Stimulated activated CD8-positive, alpha-beta memory T cell treated with anti-CD3 and anti-CD28 coated beads, Interleukin-2, amount 100 ng/mL, for 1 hour (primary cell): ENCODE measurements at places on chromosomes 2 and 18.

- peak; percentile 24 for DNase-seq
These were observed 28.0 kb downstream of the PNO1 start for GRCh38 chr2:68185541-68186164.

- no peak for DNase-seq
These were observed 7.4 kb downstream of the IL1R2 start for GRCh38 chr2:101998896-101999789.

GRCh38 chr2:159595410-159596046, 20.8 kb downstream of the BAZ2B start:
- DNase-seq: no peak

GRCh38 chr2:226828191-226828590, 7.7 kb upstream of the RHBDD1 start:
- no peak for DNase-seq

GRCh38 chr2:287471-287885, 413 bp downstream of the ALKAL2 start:
- DNase-seq: no peak

DNA sequence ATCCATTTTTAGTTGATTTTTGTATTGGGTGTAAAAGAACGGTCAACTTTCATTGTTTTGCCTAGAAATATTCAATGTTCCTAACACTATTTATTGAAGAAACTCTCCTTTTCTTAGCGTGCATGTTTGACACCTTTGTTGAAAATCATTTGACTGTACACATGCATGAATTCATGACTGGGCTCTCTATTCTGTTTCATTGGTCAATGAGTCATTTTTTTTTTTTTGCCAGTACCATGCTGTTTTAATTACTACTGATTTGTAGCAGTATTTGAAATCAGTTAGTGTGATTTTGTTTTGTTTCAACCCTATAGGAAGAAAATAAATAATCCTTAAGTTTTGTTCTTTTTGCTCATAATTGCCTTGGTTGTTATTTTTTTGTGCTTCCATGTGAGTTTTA, 828.7 kb downstream of the SUCLG1 start:
- no peak for DNase-seq

DNA sequence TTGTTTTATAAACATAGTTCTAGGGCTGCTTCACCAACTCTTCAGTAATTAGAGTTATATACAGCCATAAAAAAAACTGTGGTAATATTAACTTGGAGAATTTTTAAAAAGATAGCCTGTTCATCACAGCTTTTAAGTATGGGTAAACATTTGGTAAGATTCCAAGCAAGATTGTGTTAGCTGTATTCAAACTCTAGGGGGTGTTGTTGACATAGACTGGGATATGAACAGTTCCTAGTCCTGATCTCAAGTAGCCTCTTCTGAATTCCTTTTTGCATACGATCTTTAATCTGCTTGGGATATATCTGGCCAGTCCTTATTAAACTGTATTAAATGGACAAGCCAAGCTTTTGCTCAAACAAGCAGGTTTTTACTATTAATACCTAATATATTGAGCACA, 13.4 kb downstream of the NOP58 start:
- no peak for DNase-seq

GRCh38 chr18:6249170-6249569, 165.5 kb downstream of the L3MBTL4 start:
- no peak for DNase-seq

- DNase-seq: no peak
These were observed 223.5 kb downstream of the NDUFA10 start for GRCh38 chr2:239801404-239802184.

GRCh38 chr2:19868224-19868623, 33.6 kb downstream of the TTC32 start:
- no peak for DNase-seq

- no peak for DNase-seq
These were observed 37.5 kb downstream of the ITGB1BP1 start for GRCh38 chr2:9385841-9386240.

DNA sequence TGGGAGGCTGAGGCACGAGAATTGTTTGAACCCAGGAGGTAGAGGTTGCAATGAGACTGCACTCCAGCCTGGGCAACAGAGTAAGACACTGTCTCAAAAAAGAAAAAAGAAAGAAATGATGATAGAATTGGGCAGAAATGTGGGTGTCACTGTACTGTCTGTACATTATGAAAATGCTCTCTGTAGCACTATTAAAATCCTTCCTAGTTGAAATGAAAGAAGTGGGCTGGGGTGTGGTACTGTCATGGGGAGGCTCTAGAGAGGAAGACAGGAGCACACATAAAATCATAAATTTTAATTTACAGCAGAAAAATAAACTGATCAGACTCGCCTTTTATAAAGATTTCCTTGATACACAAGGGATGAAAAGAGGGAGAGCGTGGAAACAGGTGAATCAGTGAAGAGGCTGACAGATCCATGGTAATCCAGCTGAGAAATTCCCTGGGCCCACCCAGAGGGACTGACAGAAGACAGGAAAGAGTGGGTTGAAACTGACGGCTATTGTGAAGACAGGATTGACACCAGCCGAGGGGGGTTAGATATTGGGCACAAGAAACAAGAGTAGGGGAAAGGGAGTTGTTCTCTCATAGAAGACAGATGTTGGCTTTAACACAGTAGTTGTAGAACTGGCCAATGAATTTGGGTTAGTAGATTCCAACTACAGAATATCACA, 96.4 kb upstream of the ATL2 start:
- DNase-seq: no peak

GRCh38 chr2:166449439-166449838, 44.6 kb downstream of the SCN7A start:
- no peak for DNase-seq

DNA sequence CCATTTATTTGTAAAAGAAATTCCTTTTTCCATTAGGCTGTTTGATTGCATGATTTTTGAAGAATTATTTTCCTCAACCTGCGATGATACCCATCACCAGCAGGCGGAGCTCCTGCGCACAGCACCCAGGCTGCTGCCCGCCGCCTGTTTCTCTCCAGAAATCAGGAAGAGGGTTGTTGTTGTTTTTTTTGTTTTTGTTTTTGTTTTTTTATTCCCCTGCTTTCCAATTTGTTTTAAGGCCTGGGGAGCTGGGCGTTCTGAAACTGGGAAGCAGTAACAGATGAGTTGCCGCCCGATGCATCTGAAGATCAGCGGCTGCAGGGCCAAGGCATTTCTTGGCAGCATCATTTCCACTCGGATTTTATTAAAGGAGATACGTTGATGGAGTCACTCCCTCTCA, 132.1 kb downstream of the MBP start:
- DNase-seq: peak; percentile 18

- DNase-seq: no peak
These were observed 33.7 kb upstream of the NPAS2 start for GRCh38 chr2:100786297-100786658.

DNA sequence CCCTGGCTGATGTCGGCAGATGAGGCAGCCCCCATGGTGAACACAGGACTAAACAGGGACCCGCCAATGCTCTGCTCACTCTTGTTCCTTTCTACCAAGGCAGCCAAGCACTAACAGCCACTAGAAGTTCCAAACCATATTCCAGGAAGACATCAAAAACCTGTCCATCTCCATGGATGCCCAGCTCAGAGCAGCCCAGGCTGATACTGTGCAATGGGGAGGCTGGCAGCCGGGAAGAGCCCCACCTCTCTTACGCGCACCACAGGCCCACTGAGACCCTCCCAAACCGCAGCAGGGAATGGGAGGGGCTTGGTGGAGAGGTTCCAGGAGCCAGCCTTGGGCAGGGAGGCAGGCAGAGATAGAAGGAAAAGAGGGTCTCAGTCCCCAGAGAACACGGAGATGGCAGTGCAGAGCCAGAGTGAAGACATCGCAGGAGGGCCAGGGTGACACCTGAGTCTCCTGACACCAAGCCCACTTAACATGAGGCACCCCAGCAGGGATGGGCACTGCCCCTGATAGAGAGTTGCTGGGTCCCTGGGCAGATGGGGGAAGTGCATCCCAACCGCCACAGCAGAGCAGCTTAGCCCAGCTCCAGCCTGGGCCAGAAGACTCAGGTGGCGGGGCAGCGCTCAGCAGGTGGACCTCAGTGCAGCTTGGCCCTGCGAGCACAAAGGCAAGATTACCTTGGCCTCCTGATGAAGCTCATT, 3.4 kb downstream of the HS6ST1 start:
- no peak for DNase-seq

- no peak for DNase-seq
These were observed 993.1 kb downstream of the TSN start for GRCh38 chr2:122748552-122749011.

DNA sequence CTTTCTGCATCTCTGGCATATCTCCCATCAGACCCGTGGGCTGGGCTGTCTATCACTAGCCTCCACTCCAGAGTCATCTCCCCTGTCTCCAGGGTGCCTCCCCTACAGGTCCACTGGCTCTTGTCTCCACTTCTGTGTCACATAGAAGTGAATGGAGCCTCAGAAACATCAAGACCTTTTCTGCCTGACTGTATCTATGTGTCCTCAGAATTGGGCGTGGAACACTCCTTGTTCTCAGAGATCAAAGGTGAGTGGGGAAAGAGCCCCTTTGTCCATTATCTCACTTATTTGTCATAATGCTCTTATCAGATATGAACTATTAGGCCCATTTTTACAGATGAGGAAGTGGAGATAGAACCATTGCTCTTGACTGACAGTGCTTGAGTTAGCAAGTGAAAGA, 211.0 kb downstream of the CYRIA start:
- DNase-seq: no peak

DNA sequence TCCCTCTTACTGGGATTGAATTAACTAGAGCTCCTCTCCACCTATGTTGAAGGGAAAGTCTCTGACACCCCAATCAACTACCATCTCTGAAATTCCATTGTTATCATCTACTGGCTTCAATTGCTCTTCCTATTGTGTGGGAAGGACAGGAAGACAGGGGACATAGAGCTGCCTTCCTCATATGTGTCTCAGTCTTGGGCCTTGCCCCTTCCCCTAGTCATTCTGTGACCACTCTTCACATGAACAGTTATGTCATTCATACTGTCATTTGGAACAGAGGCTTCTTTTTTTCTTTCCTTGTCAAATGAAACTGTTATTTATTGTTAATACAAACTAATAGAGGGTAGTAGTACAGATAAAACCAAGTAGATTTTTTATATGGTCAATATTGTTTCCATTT, 69.6 kb upstream of the EMILIN2 start:
- no peak for DNase-seq

DNA sequence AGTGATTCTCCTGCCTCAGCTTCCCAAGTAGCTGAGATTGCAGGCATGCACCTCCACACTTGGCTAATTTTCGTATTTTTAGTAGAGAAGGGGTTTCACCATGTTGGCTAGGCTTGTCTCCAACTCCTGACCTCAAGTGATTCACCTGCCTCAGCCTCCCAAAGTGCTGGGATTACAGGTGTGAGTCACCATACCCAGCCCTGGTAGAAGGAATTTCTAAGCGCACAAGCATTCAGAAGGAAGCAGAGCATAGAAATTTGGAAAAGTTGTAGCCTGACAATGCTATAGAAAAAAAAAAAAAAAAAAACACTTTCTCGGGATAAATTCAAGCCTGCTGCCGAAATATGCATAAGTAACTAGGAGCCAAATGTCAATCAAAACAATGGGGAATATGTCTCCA, 249.4 kb downstream of the GRB14 start:
- no peak for DNase-seq

GRCh38 chr2:120334068-120334467, 11.9 kb upstream of the INHBB start:
- no peak for DNase-seq

- DNase-seq: no peak
These were observed 180.7 kb upstream of the ID2 start for GRCh38 chr2:8501061-8501720.

DNA sequence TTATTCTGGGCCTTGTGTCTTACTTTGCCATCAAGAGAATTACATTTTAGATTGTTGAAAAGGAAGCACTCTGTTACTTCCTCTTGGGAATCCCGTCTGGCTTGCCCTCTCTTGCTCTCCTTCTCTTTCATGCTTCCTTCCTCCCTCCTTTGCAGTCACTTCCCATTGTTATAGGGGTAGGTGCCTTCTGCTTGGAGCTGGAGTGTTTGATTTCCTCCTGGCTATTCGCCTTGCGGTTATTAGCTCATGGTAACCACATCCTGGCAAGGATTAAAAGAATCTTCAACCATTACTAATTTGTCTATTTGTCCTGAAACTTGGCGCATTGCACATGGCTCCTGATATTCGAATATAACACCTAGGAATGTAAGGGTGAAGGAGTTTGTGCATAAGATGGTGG, 115.0 kb downstream of the CERS6 start:
- no peak for DNase-seq

- no peak for DNase-seq
These were observed 62.8 kb downstream of the EMILIN2 start for GRCh38 chr18:2909431-2910140.

- no peak for DNase-seq
These were observed 2.5 kb downstream of the RPIA start for GRCh38 chr2:88693911-88694414.

GRCh38 chr2:46394649-46395510, 84.5 kb upstream of the TMEM247 start:
- no peak for DNase-seq

GRCh38 chr18:34297287-34297686, 72.6 kb upstream of the NOL4 start:
- DNase-seq: no peak

GRCh38 chr18:7945882-7946281, 378.8 kb downstream of the PTPRM start:
- no peak for DNase-seq

DNA sequence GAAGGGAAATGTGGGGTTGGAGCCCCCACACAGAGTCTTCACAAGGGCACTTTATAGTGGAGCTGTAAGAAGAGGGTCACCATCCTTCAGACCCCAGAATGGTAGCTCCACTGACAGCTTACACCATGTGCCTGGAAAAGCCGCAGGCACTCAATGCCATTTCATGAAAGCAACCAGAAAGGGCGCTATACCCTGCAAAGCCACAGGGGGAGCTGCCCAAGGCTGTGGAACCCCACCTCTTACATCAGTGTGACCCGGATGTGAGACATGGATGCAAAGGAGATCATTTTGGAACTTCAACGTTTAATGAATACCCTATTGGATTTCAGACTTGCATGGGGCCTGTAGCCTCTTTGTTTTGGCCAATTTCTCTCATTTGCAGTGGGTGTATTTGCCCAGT, 694.7 kb downstream of the CBLN2 start:
- DNase-seq: no peak

DNA sequence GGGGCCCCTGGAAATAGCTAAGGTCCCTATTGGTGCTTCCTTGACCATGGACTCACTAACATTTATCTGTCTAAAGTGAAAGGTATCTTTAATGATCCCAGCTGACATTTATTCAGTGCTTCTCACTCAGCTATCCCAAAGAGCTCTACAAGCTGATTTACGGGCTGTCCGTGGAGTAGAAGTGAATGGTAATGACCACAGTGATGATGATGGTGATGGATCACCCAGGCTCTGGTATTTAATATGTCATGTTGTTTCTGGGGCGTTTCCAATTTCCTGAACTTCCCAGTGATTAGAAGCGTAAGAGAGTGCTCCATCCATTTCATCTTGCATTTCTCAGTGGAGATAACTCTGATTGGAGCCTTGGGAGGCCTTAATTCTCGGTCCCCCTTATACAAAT, 304.3 kb downstream of the HRH4 start:
- no peak for DNase-seq

- no peak for DNase-seq
These were observed 6.1 kb downstream of the MAB21L4 start for GRCh38 chr2:240889601-240890560.
